ENCODE measurements at places on chromosomes 3 and 15.

DNA sequence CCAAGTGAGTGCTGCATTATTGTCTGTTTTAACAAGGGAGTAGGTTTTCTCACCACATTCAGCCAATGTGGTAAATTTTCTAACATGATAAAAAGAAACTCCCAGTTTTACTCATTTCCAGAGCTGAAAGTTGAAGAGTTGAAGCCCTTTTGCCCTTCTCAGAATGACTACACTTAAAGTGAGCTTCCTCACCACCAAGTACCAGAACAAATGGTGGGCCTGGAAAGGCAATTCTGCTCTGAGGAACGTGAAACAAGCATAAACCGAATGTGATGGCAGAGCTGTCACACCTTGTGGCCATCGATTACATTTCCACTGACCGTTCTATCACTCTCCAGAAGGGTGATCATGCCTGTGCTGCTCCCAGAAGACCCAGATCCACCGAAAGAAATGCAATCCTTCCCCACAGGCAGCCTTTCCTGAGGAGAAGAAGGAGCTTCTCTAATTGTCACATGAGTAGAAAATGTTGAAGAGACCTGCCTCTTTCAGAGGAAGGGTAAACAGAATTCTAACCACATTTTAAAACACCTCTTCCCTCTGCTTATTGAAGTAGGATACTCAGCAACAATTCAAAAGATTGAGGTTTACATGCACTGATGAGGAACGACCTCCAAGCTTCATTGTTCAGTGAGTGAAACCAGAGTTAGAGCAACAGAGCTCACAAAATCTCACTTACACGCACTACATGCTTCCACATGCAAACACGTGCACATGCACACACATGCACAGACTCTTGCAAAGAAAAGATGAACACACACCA lies 21.4 kb upstream of the CCR9 start:
- DNase-seq = no peak

DNA sequence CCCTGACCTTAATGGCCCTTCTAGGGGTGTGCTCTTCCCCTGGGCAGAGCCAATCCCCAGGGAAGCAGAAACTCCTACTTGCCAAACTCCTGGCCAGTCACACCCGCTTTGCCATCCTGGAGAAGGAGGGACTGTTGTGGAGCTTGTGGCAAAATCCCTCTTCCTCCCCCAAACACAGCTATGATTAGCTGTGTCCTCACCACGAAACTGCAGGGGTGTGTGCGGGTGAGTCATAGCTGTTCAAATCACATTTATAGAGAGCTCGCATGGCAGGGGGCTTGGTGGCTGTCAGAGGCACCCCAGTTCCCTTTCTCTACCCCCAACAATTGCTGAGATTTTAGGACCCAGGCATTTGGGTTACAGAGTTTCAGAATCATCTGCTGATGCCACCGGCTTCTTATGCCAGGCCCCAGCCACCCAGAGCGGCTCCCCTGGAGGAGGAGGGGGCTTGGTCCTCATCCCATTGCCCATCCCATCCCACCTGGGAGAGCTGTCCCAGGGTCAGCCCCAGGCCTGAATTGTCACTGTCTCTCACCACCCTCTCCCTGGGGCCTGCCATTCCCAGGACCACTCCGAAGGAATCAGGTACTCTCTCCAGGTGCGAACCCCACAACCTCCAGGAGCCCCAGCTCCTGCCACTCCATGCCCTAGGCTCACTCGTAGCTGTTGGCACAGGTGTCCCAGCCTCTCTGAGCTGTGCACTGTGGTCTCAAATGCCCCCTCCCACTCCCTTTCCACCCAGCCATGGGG lies 28.8 kb upstream of the MAGEF1 start:
- DNase-seq = no peak

GRCh38 chr15:99986297-99987118 lies 253.3 kb upstream of the LYSMD4 start:
- no peak for DNase-seq

DNA sequence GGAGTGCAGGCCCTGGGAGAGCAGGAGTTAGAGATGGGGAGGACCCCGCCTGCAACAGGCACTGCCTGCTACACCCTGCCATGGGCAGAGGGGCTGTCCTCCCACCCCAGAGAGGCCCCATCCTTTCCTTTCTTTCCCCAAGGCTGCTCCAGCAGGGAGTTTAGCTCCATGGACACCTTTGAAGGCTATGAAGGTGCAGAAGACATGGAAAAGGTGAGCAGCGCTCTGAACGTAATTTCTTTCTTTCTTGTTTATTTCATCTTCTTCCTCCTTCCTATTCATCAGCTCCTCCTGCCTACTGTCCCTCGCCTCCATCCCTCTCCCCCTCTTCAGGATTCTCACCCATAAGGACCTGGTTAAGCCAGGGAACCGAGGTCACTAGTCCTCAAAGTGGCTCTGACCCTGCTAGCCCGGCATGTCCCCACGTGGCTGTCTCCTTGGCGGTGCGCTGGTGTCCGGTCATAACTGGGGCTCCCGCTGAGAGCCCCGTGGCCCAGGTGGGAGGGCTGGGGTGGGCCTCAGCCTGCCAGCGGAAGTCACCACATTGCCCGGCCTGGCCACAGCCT lies 16.0 kb upstream of the ADIPOQ start:
- DNase-seq = peak; percentile 54

DNA sequence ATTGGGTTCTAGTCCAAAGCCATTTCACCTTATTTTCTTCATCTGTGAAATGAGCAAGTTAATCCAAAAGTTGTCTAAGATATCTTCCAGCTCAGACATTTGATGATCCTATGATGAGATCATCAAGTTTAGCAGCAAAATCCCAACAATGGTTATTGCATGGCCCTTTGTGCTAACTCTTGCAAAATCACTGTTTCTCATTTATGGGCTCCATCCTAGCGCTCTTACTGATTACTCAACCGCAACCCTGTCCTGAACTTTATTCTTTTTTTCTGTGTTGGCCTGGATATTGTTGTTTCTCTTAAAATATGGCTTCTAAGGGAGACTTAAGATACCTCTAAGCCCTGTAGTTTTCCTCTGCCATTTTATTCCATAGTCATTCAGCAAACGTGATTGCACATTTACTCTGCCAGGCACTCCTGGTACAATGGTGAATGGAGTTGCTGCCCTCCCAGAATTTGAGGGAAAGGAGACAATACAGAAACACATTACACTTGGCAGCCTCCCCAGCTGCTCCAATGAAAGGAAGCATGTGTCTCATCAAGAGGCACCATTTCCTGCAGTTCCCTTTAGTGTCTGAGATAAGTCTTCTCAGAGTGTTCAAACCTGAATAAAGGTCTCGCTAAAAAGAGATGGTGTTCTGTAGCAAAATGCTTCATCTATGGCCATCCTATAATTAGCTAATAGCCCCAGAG lies 4.4 kb downstream of the GXYLT2 start:
- DNase-seq = no peak

DNA sequence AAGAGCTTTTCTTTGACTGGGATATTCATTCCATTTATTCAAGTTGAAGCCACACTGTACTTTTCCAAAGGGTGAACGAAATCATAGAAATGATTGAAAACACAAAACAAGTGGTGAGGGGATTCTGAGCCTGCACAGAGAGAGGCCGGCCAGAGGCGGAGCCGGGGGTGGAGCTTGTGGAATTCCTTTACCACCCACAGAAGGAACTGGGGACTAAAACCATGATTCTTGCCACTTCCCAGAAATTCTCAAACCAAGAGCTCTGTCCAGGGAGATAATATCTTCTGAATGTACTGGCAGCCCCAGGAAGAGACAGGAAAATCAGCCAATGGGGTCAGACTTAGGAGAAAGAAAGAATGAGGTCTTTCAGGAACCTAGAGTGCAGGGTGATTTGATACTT lies 20.8 kb downstream of the FBN1 start:
- no peak for DNase-seq

GRCh38 chr3:14162178-14162577 lies 16.2 kb downstream of the XPC start:
- DNase-seq = no peak

All from H1 (cell line).